ENCODE measurements at places on chromosomes 13 and 19.

DNA sequence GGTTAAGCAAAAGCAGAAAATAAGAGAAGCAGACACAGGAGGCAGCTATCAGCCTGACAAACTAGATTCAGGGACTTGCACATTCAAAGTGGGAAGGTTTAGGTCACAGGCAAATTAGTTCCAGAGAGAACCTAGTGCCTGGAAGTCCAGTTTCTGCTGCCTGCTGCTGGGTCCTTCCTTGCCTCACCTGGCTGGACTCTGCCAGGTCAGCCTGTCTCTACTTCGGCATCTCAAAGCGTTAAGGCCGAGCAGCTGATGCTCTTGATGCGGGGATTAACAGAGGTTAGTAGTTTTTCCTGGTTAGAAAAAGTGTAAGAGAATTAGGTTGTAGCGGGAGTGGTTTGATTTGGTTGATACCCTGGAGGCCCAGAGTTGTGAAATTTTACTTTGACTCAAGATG is 52.0 kb downstream of the KLF5 start:
- no peak for DNase-seq

DNA sequence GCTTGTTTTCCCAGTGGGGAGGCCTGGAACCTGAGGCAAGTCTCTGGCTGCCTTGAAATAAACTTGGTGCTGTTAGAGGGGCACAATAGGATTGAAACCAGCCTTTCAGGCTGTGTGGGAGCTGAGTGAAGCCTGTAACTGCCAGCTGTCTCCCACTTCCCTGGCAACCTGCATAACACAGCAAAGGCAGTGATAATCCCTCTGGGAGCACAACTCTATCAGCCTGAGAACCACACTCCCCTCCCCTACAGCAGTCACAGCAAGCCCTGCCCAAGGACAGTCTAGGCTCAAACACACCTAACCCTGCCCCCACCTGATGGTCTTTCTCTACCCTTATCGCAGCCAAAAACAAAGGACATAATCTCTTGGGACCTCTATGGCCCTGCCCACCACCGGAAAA is 683.8 kb upstream of the ATXN8OS start:
- no peak for DNase-seq

DNA sequence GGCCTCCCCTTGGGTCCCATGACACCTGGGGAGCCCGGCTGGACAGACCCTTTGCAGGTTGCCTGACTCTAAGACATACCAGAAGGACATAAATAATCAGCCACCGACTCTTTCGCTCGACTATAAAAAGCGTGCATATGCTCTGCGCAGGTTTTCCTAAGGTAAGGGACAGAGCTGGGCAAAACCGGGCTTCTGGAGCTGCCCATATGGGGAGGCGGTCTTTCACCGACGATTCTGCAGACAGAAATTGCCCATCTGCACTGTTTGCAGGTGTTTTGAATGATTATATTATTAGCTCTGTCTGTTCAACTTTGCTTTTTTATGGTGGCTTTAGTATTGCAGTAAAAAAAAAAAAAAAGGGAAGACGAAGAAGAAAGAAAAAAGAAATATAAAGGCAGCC is 347.2 kb downstream of the TSHZ3 start:
- no peak for DNase-seq

GRCh38 chr13:93499991-93500390 is 273.4 kb downstream of the GPC6 start:
- no peak for DNase-seq

- DNase-seq = peak; percentile 73
Measured at GRCh38 chr13:24670961-24671381, 9.2 kb upstream of the ATP12A start.

DNA sequence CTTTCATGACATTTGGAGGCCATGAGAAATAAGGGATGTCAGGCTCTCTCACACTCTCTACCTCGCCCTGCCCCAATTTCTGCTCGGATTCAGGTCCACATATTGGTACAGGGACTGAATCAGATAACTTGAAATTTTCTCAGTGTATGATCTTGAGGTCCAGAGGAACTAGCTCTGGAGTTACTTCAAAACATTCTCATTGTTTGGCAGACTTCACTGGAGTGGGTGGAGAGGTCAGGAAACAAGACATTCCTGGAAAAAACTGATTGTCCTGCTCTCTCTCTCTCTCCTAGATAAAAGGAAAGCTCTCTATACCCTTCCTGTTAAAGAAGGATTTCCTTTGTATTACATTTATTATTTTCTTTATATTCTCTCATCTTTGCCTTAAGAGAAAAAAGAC is 428.1 kb upstream of the DACH1 start:
- no peak for DNase-seq

- no peak for DNase-seq
Measured at GRCh38 chr19:46068345-46069258, 27.8 kb upstream of the IGFL4 start.

GRCh38 chr13:30696278-30697176 is 38.8 kb upstream of the ALOX5AP start:
- DNase-seq = peak; percentile 17

GRCh38 chr13:74966814-74967424 is 515.0 kb downstream of the TBC1D4 start:
- no peak for DNase-seq

DNA sequence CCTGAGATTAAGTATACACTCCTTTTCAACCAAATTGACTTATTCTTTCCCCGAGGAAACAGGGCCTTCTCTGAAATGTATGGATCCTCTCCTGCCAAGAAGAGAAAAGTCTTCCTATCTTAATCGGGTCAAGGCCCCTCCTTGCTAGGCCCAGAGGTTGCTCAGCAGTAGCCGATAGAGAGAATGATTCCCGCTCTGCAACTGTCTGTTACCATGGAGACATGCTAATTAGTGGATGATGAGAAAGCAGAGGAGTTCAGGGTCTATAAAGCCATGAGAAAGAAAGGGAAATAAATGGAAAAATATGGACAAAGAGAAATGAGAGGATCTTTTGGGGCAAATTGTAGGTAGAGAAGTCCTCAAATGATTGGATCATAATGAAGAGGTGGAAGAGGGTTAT is 103.5 kb downstream of the POU4F1 start:
- DNase-seq = no peak

DNA sequence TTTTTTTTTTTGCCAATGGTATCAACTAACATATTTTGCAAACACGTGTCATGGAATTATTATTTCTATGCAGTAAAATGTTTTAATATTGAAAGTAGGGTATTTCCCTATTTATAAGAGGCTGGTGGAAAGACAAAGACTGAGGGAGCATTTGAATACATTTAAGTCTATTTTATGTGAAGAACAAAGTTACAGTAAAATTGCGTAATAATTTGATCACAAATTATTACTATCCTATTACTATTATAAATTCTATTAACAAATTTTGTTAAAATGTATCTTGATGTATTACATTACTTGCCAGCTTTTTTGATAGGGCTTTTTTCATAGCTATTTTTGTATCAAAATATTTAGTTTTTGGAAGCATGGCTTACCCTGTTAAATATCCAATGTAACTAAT is 58.4 kb downstream of the GPC5 start:
- DNase-seq = no peak

DNA sequence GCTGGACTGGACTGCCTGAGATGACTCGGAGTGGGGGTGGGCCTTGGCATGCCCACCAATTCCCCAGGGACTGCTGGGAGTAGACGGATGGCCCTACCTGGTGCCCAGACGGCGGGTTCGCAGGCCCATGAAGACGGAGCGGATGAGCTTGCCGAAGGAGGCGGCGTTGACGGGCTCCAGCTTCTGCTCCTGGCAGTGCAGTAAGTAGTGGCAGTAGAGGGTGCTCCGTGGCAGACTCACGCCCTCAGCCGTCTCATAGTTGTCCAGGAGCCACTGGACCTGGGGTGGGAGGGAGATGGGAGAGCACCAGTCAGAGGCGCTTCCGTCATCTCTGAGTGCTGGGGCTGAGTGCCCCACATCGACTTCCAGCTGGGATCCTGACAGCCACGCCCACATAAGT is 17.6 kb downstream of the DCAF15 start:
- no peak for DNase-seq

GRCh38 chr19:54561840-54562239 is 11.8 kb upstream of the LILRA2 start:
- DNase-seq = no peak

DNA sequence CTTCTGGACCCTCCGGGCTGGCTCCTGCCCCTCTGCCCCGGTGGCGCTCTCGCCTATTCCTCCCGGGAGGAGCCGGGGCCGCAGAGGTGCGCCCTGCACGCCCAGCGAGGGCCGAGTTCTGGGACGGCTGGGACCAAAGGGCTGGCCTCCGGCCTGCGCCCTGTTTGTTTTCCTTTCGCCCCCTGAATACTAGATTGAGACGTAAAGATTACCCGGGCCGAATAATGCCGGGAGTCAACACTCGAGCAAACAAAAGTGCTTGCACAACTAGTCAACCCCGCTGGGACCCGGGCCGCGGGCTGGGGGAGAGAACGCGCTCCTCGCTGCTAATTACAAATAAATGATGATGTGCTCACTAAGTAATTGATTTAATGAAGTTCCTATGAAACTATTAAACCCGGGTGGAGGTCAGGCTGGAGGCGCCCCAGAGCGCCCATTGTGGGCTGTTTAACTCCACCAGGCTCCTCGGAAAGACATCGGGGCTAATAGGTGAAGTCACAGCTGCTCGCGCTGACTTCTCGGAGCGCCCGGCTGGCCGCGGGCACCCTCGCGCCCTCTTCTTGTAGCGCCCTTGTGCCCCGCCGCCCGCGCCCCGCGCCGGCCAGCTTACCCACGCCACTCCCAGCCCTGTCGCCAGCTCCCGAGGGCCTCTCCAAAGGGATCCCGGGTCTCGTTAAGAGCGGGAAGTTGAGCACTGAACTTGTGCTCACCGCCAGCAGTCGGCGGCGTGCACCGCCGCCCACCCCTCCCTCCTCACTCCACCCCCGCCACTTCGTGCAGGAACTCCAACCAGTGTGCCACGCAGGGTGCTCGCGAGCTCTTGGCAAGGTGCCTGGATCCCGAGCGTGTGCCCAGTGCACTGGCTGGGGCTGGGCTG is 14.9 kb downstream of the ZIC5 start:
- DNase-seq = no peak

DNA sequence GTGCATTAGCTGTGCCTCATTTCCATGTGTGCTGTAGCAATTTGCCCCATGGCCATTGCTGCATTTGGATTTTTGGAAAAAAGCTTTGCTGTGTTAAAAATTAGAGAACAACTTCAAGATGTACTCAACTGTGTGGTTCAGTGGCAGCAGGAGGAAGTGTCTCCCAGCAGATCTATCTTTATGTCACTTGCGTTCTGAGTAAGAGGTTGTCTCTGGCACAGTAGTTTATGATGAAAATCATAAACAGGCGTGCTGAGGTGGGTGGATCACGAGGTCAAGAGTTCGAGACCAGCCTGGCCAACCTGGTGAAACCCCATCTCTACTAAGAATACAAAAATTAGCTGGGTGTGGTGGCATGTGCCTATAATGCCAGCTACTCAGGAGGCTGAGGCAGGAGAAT is 29.0 kb upstream of the RNF17 start:
- DNase-seq = no peak

- DNase-seq = no peak
Measured at GRCh38 chr13:37617173-37617572, 18.6 kb upstream of the POSTN start.

DNA sequence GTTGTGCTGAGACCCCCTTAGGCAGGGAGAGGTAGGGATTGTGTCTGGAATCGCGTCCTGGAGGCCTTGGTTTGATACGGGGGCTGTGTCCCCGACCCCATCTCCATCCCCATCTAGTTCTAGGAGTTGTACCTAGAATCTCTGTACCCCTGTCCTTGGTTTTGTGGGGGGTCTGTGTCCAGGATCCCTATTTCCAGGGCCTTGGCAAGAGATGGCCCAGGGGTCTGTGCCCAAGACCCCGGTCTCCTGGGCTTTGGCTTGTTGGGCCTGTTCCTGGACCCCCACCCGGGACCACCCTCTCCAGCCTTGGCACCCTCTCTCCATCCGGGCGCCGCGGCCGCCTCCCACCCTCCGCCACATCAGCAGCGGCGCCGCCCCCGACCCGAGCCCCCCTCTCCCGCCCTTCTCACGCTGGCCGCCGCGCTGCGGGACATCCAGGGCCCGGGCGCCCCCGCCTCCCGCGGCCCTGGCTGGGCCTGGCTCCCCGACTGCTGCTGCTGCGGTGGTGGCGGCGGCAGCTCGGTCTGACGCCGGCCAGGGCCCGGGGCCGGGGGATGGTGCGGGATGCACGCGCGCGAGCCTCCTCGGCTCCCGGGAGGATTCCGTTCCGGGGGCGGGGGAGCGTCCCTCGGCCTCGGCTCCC is at the start of gene NUMBL:
Gene NUMBL, minus strand, starts transcription at position 602 of the 643 bp plus-strand sequence. Its CDS starts 168 bp downstream, at position 434.
- DNase-seq = no peak

- no peak for DNase-seq
Measured at GRCh38 chr13:101903890-101904289, 451.4 kb downstream of the ITGBL1 start.

DNA sequence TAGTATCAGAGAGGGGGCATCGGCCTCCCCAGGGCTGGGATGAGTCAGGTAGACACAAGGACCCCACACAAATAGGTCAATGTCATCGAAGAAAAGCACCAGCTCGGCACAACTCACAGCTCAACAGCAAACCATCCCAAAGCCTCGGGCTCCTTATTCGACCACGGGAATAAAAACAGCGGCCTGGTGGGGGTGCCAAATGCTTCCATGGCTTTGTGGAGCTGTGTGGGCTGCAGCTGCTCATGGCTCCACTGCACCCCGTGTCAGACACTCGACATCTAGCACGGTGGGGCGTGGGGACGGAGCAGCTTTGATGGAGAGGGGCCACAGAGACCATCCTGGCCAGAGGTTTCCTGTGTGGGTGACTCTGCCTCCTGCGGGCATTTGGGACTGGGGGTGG is 212.5 kb upstream of the SOX1 start:
- no peak for DNase-seq

All from OCI-LY7 (cell line).